ENCODE measurements at places on chromosomes 7 and 10. TPM values are rescaled to one million over a fixed set of nuclear protein-coding genes. Genes with fewer than 3 reads are reported as not detected.

GRCh38 chr7:17022920-17023319 is 141.1 kb upstream of the AGR3 start:
- DNase-seq = no peak

SFXN2 gene
- 28.3 TPM for total RNA-seq

ACADSB gene
- total RNA-seq = 34.9 TPM

- DNase-seq = peak; percentile 42
Measured at GRCh38 chr10:125162120-125162931, 2.0 kb upstream of the CTBP2 start.

VAX1 gene
- total RNA-seq = not detected

PTPN12 gene
- 72.9 TPM for total RNA-seq

All from ureter (tissue), 1 donor.